ENCODE measurements at places on chromosomes 11 and 22.

DNA sequence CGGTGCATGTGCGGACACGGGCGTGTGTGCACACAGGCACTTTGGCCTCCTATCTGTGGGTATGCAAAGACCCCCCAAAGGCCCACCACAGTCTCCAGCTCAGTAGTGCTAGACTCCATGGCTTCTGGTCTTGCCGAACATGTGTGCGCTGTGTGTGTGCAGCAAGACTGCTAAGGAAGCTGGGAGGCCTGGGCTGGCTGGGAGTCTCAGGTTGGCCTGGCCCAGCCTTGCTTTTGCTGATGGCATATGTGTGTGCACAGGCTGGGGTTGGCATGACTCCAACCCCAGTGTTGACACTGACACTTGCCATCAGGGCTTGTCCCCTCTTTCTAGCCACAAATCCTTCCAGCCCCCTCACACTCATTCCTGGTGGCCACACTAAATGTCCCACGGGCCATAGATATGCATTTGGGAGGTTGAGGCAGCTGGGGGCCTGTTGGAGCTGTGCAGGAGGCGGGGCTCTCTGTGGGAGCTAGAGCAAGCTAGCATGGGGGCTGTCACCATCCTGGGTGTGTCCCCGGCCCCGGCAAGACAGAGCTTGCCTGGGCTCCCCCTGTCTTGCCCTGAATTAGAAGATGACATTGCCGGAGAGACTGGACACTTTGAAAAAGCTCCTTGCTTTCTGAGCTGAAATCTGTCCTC is 60.9 kb upstream of the NECTIN1 start:
- no peak for DNase-seq

DNA sequence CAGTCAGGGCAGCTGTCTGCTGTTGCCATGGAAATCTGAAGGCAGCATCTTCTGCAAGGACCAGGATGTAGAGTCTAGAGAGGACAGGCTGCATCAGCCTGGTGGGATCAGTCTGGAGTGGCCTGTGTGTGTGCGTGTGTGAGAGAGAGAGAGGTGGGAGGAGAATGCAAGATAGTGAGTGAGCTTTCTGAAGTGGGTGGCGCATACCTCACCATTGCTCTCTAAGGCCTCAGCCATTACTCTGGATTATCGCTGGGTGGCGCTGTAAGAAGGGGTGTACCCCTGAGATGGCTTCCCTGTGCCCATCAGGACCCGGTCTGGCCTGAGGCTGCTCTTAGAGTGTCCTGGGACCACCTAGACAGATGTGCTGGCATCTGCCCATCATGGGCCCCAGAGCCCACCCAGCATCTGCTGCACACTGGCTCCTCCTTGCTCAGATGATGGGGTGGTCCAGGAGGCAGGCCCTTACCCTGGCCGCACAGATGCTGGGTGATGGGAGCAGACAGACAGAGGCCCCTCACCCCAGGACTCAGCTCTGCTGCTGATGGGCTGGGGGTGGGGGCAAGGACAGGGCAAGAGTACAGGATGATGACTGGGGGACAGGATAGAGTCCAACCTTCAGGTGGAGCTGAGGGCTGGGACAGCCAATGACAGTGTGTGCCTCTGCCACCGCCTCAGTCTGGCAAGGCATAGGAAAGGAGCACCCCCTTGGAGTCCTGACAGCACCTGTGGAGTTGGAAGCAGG is 25.7 kb upstream of the TUB start:
- no peak for DNase-seq

DNA sequence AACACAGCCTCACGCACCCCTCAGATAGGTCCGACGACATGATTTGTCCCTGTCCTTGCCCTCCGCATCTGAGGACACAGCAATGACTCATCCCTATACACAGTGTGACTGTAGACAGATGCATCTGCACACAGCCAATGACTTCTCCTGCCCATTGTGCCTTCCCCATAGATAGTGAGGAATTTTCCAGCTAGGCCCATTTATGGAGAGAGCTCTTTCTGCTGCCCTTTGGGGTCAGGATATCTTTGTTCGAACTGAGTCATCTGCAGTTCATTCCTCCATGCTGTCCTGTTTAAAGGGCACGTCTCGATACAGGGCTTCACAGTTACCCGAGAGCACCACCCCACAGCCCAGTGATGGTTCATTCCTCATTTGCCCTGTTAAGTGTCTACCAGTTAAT is 96.7 kb downstream of the LARGE1 start:
- no peak for DNase-seq

DNA sequence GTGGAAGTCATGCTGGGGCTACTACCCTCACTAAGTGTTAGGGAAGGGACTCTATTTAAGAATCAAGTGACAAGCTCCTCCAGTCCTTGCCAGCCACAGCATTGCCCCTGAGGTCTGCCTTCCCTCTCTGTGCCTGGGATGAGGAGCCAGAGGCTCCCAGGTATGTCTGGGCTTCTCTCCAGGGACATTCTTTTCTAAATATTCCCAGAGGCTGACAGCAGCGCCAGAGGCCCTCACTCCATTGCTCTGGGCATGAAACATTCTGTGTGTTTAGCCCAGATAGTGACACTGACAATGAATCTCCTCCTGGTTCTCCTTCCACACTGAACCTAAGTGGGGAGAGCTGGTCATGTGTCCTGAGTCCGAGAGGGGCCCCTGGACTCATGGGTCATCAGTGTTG is 2.2 kb downstream of the OR51E1 start:
- DNase-seq: no peak

DNA sequence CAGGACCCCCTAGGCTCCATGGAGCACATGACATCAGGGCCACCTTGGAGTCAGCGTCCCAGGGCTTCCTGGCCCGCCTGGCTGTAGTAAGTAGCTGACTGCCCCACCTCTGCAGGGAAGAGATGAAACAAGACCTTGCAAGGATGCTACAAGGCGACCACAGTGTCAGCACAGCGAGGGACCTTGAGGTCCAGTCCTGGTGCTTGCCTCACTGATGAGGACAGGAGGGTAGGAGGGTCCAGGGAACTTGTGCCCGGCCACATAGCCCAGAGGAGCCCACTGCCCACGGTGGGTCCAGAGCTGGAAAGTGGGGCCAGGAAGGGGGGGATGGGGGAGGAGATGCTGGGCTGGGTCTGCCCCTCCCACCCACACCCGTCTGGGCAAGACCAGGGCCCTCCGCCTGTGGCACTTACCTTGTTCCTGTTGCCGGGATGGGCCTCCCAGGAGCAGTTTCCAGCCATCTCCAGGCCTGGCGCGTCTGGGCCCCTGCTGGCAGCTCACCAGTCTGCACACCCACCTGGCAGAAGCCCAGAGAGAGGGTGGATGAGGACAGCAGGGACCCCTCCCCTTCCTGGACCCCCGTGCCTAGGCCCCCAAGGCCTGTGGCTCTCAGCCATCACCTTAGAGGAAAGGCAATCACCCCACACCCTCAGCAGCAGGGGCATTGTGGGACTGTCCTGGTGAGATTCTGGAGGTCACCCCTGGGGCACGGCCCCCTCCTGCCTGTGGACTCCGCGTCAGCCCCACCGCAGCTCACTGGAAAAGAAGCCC is 3.4 kb downstream of the MRGPRF start:
- DNase-seq: no peak

GRCh38 chr11:271319-271715 is 6.9 kb upstream of the NLRP6 start:
- no peak for DNase-seq

- DNase-seq: no peak
These were observed 16.0 kb upstream of the TMEM121B start for GRCh38 chr22:17137170-17137569.

- no peak for DNase-seq
These were observed 531 bp upstream of the MEN1 start for GRCh38 chr11:64810891-64811272.

DNA sequence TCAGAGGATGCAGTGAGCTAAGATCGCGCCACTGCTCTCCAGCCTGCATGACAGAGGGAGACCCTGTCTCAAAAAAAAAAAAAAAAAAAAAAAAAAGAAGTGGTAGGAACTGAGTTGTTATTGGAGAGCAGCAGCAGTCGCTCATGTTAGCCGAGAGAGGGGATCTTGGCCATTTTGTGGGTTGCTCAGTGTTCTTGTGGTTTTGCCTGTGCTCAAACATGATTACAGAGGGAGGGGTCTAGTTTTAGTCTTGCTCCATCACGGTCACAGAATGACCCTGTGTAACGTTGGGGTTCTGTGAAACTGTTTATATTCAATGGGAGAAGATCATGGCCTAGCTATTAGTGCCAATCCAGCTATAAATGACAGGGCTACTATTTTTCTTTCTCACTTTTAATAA is 1.9 kb downstream of the DPAGT1 start:
- no peak for DNase-seq

DNA sequence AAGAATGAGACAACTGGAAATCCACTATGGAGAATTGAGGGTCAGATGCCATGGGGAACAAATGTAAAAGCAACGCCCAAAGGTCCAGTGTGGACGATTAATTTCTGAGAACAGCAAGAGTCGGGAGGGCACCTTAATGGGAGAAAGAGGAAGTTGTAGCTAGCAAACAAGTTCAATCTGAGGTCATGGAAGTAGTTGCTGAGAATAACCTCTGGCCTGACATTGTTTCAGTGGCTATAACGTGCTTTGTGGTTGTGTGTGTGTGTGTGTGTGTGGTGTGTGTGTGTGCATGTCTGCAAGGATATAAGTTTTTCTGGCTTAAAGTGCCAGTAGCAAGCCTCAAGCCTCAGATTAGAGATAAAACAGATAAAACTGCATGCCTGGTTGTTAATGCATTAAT is 1630.1 kb upstream of the TENM4 start:
- no peak for DNase-seq

DNA sequence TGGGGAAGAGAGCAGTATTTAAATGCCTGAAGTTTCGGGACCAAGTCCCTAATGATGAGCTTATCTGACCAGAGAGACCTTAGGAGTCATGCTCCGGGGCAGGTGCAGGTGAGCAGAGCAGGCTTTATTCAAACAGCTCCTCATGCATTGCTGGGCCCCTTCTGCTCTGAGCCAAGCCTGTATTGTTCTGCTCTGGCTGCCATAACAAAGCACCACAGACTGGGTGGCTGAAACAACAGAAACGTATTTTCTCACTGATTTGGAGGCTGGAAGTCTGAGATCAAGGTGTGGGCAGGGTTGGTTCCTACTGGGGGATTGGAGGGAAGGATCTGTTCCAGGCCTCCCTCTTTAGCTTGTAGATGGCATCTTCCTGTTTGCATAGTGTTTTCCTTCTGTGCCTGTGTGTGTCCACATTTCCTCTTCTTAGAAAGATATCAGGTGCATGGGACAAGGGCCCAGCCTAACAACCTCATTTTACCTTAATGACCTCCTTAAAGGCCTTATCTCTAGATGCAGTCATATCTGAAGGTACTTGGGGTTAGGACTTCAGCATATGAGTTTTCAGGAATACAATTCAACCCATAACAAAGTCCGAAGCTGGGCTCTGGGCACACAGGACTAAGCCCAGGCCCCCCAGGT is 97.1 kb upstream of the PARVA start:
- no peak for DNase-seq

DNA sequence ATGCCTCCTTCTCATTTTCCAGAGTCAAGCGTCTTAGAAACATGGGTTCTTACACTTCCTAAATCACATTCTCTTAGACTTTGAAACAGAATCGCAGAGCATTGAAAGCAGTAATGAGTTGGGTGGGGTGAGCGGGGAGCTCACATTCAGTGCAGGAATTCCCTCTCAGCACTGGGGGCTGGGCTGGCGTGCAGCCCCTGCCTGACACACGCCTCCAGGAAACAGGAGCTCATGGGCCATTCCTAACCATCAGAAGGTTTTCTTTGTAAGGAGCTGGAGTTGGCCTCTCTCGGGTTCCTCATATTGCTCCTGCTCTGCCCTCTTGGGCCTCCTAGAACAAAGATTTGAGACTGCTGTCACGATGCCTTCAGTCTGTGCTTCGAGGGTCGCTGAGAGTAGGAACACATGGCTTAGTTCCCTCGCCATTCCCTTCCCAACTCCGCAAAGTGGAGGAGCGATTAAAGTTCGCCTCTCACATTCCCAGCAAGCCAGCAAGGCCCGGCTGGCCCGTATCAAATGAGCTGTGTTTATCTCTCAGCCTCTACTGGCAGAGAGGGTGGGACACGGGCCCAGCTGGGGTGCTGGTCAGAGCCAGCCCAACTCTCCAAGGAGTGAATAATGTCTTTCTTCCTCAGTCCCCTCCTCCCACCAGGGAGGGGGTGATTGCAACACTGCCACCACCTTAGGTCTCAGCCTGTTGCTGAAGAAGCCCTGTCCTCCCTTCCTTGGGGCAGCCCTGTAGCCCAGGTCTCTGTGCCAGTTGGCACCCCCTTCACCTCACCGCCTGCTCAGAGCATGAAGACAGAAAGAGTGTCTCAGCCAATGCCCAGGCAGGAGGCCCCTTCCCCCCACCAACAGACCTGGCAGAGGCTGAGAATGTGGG is 10.4 kb downstream of the CHRDL2 start:
- DNase-seq: no peak

DNA sequence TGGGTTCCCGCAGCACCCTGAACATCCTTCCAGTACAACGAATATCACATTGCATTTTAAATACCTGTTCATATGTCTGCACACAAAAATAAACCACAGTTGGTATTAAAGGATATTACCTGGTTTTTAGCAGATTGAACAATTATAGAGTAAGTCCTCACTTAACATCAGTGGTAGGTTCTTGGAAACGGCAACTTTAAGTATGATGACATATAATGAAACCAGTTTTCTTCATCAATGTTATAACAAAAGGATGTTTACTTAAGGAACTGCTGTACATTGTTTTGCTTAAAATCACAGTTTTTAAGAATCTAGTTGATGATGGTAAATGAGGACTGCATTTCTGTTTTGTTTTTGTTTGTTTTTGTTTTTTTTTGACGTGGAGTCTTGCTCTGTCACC is 28.0 kb downstream of the TRIM66 start:
- DNase-seq: no peak

DNA sequence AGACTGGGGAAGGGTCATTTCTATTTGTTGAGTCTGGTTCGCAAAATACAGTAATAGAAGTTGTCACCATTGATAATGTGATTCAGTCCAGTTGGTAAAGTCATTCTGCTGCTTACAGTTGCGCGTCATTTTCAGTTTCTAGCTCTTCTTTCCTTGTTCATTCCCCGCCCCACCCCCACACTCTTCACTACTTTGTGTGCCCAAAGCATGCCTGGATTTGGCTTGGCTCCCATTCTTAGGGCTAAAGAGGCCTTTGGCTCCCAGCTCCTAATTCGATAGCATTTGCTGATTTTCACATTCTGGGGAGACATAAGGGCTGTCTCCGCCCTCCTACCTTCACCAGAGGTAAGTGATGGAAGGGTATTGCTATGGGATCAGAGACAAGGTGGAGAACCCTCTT is 43.0 kb downstream of the CECR2 start:
- no peak for DNase-seq

GRCh38 chr22:19620742-19621371 is 93.4 kb upstream of the SEPTIN5 start:
- DNase-seq: no peak

All from stimulated activated CD4-positive, alpha-beta T cell treated with anti-CD3 and anti-CD28 coated beads, Interleukin-1b, Interleukin-23, amount 100 ng/mL, for 24 hours (primary cell).